ENCODE measurements at places on chromosomes 2 and 18.

- no peak for DNase-seq
Observed at GRCh38 chr2:207660994-207661393, 35.8 kb upstream of the METTL21A start.

GRCh38 chr2:207501802-207502576 lies 27.8 kb upstream of the CREB1 start:
- no peak for DNase-seq

DNA sequence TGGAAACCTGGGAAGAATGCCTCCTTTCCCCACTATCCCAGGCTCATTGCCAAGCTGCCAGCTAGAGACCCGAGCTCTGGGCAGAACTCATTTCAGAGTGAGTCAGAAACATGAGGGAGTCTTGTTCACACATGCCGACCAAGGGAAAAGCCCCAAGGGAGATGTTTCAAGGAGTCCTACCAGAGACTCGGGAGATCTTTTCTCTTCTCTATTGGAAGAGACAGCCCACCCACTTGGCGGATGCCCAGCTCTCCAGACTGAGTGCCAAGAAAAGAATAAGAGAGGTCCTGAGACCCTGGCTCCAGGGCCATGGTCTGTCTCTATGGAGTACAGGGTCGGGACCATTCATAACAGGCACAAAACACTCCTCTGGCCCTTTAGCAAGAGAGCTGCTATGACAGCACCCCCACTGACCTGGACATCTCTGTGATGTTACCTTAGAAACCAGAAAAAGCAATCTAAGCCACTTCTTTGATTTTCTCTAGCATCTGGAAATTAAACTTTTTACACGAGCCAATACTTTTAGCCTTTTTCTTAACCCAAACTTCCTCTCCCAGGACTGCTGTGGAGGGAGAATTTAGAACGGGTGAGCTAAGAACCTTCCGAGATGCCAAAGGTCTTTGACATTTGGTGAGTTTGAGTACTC lies 18.5 kb upstream of the IGFBP5 start:
- DNase-seq, result peak; percentile 93

DNA sequence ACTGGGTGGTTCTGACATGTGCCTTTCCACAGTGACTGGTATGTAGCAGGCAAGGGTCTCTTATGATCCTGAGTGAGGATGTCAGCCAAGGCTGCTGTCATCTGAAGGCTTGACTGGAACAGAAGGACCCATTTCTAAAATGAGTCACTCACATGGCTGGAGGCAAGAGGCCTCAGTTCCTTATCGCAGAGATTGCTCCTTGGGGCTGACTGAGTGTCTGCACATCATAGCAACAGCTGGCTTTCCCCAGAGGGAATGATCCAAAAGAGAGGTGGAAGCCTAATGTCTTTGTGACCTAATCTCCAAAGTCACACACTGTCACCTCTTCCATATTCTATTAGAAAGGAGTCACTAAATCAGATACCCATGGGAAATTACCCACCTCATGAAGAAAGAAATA lies 114.0 kb downstream of the NEDD4L start:
- no peak for DNase-seq

DNA sequence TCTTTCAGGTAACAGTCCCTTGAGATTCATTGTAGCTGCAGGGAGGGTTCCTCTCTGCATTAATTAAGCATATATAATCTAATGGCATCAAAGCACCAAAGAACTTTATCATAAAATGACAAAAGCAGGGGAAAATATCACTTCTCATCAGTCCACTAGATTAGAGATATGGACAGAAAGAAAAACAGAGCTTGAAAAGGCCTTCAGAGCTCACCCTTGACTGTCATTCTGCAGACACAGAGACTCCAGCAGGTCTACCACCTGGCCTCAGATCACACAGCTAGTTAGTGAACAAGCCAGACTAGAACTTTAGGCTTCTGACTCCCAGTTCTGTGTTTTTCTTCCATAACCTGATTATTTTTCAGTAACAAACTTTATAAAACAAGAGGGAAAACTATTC lies 88.5 kb downstream of the FIGN start:
- no peak for DNase-seq

DNA sequence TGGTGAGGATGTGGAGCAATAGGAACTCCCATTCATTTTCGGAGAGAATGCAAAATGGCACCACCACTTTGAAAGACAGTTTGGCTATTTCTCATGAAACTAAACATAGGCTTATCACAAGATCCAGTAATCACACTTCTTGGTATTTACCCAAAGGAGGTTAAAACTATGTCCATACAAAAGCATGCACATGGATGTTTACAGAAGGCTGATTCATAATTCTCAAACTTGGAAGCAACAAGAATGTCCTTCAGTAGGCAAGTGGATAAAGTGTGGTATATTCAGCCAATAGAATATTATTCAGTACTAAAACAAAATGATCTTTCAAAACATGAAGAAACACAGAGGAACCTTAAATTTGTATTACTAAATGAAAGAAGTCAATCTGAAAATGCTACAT lies 440.6 kb downstream of the FBXO15 start:
- DNase-seq, result no peak

DNA sequence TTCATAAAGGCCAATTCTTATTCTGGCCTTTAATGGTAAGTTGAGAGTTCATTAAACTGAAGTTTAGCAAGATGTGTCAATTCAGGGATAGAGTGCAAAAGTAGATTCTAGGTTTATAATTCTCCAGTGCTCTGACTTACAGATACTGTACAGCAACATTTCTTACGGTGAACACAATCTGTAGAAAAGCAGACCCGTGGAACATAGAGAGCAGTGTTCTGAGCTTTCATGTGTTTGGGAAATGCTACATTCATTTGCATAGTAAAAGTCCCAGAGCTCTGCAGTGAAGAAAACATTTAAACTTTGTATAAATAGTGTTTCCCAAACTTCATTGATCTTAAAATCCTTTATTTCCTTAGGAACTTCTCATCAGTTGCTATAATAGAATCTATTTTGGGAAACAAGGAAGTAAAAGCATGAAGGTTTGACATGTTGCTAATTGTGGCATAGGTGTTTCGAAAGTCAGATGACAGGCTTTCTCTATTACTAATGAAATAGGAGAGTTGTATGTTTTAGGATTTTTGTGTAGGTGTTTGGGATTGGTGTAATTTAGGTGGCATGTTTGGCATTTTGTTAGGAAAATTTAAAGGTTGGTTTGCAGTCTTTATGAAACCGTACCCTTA lies 138.2 kb downstream of the ASXL3 start:
- no peak for DNase-seq

GRCh38 chr2:122191331-122191730 lies 435.9 kb downstream of the TSN start:
- DNase-seq, result peak; percentile 77

DNA sequence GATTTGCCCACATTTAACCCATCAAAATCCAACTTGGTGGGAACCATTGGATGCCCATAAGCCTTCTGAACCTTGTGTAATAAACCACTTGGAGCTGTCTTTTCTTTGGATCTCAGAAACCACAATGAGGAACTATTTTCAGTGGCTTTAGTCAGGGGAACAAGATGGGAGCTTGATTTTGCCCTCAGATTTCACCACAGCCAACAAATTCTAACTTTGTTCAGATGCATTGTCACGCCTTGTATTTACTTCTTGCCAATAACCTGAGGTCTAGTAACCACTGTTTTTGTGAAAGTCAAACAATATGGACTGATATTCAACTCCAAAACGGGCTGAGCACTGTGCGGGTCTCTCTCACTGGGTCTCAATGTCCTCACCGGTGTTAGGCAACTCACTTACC lies 508.2 kb downstream of the TNS1 start:
- DNase-seq, result no peak

- DNase-seq, result no peak
Observed at GRCh38 chr18:77268456-77268855, 18.8 kb downstream of the GALR1 start.
